ENCODE measurements at places on chromosomes 13 and 19.

GRCh38 chr13:111665691-111666095 lies 345.3 kb downstream of the TEX29 start:
- no peak for DNase-seq

GRCh38 chr13:112078216-112078615 lies 11.3 kb downstream of the SOX1 start:
- no peak for DNase-seq

- DNase-seq, result no peak
These were observed 77.1 kb upstream of the WASF3 start for GRCh38 chr13:26480246-26480855.

DNA sequence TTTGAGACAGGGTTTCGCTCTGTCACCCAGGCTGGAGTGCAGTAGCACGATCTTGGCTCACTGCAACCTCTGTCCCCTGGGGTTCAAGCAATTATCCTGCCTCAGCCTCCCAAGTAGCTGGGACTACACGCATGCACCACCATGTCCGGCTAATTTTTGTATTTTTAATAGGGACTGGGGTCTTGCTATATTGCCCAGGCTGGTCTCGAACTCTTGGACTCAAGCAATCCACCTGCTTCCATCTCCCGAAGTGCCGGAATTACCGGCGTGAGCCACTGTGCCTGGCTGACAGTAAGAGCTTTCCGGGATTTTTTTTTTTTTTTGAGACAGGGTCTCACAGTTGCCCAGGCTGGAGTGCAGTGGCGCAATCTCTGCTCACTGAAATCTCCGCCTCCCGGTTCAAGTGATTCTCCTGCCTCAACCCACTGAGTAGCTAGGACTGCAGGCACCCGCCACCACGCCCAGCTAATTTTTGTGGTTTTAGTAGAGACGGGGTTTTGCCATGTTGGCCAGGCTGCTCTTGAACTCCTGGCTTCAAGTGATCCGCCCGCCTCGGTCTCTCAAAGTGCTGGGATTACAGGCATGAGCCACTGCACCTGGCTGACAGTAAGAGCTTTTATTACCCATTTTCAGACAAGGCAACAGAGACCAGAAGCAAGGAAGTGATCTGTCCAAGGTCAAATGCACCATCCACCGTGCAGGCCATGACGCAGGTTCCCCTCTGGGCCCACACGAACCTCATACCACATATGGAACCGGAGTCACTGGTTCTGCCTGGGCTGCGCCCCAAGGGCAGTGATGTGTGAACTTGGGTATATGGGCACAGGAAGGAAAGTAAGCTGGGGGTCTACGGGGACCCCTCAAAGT lies 21.0 kb downstream of the RFX1 start:
- peak; percentile 46 for DNase-seq

DNA sequence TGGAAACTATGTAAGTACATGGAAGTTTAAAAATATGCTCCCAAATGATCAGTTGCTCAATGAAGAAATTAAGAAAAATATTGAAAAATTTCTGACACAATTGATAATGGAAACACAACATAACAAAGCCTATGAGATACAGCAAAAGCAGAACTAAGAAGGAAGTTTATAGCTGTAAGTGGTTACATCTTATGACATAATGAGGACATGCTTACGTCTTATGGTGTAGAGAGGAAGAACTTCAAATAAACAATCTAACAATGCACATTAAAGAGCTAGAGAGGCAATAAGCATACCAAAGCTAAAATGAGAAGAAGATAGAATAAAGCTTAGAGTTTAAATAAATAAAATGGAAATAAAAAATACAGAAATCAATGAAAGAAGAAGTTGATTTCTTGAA lies 50.0 kb upstream of the CEACAM21 start:
- no peak for DNase-seq

DNA sequence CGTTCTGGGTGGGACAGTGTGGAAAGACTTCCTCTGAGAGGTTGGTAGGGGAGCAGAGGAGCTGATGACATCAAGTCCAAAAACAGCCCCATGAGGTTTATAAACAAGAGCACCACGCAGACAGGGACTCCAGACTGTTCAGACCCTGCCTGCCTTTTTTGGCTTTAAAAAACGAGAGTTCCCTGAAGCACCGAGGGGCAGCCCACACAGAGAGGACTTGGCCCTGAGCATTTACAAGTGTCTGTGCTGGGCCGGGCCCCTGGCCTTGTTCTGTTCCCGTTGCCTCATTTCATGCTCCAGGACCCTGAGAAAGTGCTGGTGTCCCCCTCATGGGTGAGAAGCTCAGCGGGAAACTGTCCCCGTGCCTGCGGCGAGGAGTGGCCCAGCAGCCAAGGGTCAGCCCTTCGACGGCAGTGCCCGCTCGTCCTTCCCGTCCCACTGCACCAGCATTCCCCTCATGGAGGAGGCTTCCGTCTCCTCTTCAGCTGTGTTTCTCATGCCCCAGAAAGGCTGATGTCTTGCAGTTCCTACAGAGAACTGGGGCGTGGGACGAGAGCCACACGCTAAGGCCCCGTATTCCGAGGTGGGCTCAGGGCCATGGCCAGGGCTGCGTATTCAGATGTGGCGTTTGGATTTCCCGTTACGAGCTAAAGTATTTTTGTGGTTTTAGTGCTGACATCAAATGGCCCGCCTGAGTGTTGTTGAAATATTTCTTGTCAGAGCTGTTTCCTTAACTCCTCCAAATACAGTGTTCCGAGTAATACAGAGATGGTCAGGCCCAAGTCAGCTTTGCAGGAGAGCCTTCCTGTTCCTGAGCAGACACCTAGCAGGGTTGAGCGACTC lies 93.5 kb downstream of the ATP11A start:
- DNase-seq, result no peak

DNA sequence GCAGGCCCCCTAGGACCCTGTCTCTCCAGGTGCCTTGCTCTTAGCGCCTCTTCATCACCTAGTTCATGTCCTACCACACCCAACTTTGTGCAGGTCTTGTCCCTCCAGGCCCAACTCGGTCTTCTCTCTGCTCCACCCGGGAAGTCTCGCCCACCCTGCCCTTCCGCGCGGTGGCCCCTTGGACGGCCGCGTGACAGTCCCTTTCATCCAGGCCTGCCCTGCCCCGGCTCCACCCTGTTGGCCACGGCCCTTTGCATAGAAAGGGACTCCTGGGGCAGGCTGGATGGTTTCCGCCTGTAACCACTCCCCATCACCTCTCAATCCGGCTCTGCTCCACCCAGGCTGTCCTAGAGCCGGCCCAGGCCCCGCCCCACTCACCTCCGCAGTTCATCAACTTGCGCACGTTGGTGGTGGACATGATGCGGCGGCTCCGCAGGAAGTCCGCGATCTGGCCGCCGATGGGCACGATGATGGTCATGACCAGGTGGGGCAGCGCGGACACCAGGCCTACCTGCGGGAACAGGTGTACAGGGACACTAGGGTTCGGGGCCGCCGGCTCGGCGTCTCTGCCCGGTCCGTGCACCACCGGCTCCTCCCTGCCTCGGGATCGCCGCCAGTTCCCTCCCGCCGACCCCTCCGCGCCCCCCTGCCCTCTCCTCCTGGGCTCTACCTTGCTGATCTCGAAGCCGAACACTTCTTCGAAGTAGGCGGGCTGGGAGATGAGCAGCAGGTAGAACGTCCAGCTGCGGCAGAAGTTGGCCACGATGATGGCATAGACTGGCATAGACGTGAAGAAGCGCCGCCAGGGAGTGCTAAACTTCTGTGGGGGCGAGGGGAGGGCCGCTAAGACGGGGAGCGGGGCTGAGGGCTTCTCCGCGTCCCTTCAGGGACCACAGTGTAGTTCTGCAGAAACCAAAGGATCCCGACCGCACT lies 7.2 kb downstream of the GFY start:
- no peak for DNase-seq

- no peak for DNase-seq
These were observed 8.5 kb downstream of the FOSB start for GRCh38 chr19:45476304-45476703.

GRCh38 chr19:41740415-41741243 lies 14.7 kb upstream of the CEACAM6 start:
- no peak for DNase-seq

DNA sequence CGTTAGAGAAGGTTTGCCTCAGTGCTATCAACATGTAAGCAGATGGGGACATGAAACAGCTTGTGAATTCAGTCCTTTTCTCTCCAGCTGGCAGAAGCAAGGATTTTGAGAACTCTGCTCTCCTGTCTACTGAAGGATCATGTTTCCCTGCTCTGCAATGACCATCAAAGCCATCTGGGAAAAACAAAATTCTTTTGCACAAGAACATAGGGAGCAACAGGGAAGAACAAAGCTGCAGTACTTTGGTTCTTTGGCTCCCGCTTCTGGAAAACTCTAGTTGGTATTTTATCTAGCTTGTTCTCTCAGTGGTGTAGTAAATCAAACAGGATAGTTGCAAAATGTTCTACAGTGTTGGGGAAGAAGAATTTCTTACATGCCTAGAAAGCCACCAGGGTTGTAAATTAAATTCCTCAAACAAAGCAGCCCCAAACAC lies 270.4 kb downstream of the ENOX1 start:
- DNase-seq, result no peak

DNA sequence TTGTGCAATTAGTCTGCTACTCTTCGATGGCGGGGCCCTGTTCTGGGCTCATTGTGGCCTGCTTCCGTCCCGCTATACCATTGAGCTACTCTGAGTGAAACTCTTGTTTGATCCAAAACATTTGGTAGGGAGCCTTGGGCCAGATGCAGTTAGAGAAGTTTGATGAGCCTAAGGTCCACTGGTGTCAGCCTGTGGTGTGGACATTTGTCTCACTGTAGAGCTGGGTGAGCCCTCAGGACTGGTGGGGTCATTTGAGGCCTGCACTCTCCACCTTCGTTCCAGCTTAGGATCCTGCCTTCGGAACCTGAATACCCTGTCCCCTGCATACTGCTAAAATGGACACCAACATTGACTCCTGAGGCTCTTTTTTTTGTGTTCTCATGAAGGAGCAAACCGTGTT lies 6.9 kb downstream of the UBAC2 start:
- DNase-seq, result no peak

GRCh38 chr13:30567072-30567471 lies 50.6 kb upstream of the USPL1 start:
- DNase-seq, result no peak

DNA sequence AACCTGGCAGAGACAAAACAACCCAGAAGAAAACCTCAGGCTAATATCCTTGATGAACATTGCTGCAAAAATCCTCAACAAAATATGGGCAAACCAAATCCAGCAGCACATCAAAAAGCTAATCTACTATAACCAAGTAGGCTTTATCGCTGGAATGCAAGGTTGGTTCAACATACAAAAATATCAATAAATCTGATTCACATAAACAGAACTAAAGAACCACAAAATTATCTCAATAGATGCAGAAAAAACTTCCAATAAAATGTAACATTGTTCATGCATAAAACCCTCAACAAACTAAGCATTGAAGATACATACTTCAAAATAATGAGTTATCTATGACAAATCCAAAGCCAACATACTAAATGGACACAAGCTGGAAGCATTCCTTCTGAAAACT lies 8.8 kb downstream of the ZNF724 start:
- DNase-seq, result no peak

DNA sequence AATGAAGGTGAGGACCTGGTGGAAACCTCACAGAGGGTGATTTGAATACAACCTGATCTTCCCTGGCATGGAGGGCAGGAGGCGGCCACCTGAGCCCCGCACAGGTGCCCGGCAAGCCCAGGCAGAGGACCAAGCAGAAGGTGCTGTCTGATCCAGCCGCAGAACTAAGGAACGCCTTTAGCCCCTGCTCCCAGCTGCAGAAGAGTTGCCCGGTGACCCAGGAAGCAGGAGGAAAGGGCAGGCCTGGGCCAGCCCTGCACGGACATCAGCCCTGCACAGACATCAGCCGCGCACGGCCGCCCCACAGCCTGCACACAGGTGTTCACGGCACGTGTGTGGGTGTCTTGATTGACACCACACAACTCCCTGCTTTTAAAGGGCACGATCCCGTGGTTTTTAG lies 43.1 kb downstream of the RASA3 start:
- no peak for DNase-seq

DNA sequence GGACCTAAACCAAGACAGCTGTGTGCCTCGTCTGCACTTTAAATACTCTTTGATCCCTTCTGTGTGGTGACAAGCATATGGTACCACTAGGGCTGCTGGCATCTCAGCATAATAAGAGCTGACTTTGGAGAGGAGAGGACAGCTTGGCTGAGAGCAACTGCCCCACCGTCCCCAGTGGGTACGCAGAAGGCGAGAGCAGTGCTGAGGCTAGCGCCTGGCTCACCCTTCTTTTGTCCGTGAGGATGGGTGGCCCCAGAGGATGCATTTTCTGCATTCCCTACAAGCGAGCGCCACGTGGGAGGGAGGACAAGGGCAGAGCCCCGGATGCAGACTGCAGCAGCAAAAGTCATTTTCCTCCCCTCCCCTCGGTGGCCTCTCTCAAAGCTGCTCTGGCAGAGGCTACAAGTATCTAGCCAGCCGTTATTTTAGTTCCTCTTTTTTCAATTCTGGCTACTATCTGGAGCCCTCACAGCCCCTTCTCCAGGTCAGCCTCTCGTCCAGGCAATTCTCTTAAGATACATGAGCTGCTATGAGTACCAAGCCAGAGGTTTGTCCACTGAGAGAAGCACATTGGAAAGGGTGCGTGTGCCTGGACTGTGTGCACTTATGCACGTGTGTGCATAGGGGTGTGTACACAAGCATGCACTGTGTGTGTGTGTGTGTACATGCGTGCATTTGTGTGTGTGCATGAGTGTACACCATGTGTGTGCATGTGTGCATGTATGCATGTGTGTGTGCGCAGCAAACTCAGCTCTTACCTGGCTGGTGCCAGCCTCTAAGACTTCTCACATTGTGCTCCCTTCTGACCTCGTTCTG lies 51.3 kb downstream of the RAB20 start:
- no peak for DNase-seq

GRCh38 chr13:40456397-40456953 lies 210.0 kb downstream of the FOXO1 start:
- DNase-seq, result no peak

GRCh38 chr13:33467556-33467955 lies 182.0 kb upstream of the STARD13 start:
- DNase-seq, result no peak

GRCh38 chr19:41994994-41995958 lies 1.2 kb upstream of the ATP1A3 start:
- no peak for DNase-seq

DNA sequence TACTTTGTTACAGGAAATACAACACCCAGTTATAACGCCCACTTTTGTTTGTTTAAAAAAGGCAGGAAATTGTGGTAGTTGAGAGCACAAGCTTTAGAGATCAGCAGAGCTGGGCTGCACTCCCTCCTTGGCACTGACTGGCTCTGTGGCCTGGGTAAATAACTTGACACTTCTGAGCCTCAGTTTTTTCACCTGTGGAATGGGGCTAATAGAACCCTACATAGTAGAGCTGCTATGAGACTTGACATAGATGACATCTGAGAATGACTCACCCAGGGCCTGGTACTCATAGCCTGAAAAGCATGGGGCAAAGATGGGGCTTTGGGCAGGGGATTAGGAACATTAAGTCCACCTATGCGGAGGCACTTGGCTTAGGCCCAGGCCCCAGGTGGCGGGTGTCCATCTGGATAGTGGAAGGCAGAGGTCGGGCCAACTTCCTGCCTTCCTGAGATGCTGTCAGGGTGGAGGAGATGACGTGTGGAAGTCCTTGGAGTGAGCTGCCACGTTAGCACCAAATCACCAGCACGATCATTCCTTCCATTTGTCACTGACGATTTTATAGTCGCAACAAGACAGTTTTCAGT lies 159.1 kb downstream of the KATNAL1 start:
- DNase-seq, result peak; percentile 88

- DNase-seq, result no peak
These were observed 675 bp downstream of the PEG3 start for GRCh38 chr19:56839652-56840450.

All from CD4-positive, alpha-beta T cell treated with Interleukin-4 for 4 hours (primary cell).